Activated naive CD4-positive, alpha-beta T cell (primary cell): ENCODE measurements at places on chromosomes 5 and 9.

GRCh38 chr9:20477940-20478620 lies 144.2 kb downstream of the MLLT3 start:
- no peak for DNase-seq

DNA sequence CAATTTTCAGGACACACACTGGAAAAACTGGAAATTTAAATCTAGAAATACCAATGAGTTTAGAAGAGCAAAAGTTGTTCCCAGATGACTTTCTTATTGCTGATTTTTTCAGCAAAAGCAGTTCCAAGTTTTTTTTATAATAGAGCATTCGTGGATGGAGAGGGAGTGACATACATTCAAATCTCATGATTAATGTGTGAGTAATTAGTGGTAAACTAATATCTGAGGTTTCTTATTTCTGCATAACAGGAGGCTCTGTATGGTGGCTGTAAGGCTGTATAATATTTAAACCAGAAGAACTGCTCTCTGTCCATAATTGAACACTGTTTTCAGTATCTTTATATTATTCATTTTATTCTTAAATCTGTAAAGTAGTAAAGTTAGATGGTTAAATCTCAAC lies 25.8 kb downstream of the LYSMD3 start:
- no peak for DNase-seq

GRCh38 chr5:21774801-21775200 lies 1078.3 kb downstream of the CDH12 start:
- no peak for DNase-seq

GRCh38 chr5:55569513-55569865 lies 34.7 kb upstream of the PLPP1 start:
- DNase-seq, result no peak

DNA sequence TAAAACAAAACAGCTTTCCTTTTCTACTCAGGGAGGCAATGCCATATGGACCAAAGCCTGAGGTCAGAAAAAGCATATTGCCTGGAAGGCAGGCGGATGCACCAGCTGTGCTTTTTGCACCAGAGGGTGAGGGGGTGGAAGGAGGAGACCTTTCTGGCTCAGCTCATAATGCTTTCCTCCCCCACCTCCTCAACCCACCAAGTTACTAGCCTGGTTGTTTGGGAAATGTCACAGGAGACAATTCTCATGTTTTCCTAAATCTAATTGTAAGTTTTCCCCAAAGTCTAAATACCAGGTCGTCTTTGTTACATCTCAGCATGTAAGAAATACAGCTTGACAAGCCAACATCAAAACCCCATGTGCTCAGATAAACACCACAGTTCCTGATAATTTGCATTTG lies 72.6 kb upstream of the DMRTA1 start:
- no peak for DNase-seq

DNA sequence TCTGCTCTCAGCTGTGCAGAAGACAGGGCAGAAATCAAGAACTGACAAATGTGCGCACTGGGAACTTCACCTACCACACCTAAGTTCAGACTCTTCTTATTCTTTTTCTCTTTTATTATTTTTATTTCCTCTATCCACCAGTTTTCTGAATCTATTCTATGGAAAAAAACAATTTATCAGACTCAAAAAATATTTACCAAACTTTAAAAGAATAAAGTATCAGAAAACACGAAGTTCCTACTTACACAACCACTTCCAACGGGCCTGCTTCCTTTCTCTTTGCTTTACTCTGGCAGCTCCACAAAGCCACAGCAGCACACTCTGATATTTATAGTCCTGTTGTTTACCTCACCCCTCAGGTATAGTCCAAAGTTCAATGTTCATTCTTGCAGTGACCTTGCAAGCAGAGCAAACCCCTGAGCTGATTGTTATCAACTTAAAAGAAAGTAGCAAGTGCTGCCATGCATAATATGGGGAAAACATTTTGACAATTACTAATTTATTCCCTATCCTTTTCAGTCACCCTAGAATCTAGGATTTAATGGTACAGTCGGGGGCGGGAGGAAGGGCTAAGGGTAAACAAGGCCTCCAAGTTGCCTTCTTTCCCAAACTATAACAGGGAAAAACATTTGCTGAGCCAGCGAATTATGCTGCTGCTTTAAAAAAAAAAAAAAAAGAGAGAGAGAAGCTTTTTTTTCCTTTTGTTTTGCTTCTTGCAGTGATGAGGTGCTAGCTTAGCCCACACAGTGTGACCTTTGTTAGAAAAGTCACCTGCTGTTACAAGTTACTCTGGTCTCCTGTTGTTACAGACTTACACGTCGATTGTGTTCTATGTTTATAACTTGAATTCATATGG lies at the start of gene SELENOP:
TSS of gene SELENOP (minus strand) at position 302 of the 856 bp plus-strand sequence. CDS start 3,539 bp downstream, outside the sequence.
- no peak for DNase-seq

- DNase-seq, result no peak
Observed at GRCh38 chr9:69215774-69216485, 41.9 kb downstream of the TJP2 start.

DNA sequence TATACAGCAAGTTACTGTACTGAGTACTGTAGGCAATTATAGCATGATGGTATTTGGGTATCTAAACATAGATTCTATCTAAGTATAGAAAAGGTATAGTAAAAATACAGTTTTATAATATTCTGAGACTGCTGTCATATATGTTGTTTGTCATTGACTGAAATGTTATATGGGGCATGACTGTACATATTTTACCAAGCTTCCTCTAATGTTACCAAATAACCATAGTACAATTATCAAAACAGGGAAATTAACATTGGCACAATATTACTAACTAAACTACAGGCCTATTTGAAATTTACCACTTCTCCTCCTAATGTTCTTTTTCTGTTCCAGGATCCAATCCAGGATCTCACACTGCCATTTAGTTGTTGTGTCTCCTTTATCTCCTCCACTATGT lies 18.5 kb downstream of the NPR3 start:
- DNase-seq, result no peak

- DNase-seq, result no peak
Observed at GRCh38 chr9:81408951-81409350, 280.4 kb downstream of the TLE1 start.

- DNase-seq, result no peak
Observed at GRCh38 chr9:114273461-114273881, 49.4 kb upstream of the ORM1 start.

DNA sequence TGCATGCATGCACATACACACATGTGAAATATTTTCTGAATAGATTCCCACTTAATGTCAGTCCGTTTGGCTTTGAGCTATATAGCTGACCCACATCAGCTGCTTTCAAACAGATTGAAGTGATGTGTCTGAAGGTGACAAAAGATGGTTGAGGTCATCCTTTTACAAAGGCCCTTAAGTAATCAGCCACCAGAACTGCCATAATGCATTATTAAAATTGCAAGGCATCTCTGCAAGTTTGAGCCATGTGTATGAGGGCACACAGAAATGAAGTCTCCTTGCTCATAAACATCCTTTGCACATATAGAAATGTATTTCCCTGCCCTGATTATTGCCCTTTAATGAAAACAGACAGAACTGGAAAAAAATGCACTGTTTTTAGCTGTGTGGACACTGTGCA lies 1043.0 kb upstream of the C9orf72 start:
- DNase-seq, result no peak

DNA sequence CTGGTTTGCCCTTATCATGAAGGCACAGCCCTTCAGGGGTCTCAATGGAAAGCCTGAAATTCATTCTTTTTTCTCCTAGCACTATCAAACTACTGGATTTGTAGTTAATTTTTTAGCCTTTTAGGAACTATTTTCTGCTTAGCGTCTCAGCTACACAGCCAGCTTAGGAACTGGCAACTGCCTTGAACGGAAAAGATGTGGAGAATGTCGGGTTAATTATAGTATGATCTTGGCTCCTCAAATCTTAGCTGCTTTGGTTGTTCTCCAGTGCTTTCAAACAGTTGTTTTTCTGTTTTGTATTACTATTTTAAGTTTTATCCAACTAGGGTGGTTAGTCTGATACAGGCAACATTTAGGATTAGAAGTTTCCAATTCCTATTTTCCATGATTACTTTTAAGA lies 44.1 kb downstream of the CCNH start:
- no peak for DNase-seq

- no peak for DNase-seq
Observed at GRCh38 chr5:35815089-35815936, 41.4 kb upstream of the IL7R start.

- no peak for DNase-seq
Observed at GRCh38 chr9:101738566-101739183, at the start of gene GRIN3A. TSS of gene GRIN3A (minus strand) at chr9:101738647. CDS start at chr9:101737979, 668 bp downstream.

DNA sequence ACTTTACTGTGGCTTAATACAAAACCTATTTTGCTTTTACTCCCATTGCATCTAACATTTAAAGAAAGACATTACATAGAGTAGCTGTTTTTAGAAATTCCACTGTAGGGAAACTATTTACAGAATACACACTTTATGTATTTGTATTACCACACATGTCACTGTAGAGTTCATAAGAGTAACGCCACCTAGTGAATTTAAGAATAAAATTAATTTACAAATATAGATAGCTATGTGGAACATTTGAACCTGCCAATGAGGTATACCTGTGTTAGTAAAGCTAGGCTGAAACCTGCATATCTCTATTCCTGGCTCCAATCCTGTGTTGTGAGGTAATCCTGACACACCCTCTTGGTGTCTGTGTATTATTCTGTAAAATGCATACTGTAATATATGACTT lies 234.4 kb downstream of the MAST4 start:
- DNase-seq, result no peak

- DNase-seq, result no peak
Observed at GRCh38 chr5:157718519-157718918, 12.7 kb upstream of the THG1L start.

GRCh38 chr5:85049020-85049419 lies 664.3 kb upstream of the EDIL3 start:
- no peak for DNase-seq

DNA sequence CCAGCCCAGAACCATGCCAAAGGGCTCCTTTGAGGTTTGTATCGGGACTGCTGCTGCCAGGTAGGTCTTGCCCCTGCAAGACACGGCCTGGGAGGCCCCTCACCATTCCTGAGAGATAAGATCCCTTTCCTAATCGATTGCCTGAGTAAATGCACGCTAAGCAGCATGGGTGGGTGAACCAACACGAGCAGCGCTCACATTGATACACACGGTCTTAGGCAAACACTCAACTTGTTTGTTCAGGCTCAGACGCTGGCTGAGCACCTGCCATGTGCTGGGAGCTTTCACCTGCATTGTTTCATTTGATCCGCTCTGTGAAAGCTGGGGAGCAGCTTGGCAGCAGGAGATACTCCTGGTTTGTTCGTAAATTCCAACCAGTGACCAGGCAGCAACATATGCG lies 76.9 kb upstream of the NEURL1B start:
- no peak for DNase-seq

DNA sequence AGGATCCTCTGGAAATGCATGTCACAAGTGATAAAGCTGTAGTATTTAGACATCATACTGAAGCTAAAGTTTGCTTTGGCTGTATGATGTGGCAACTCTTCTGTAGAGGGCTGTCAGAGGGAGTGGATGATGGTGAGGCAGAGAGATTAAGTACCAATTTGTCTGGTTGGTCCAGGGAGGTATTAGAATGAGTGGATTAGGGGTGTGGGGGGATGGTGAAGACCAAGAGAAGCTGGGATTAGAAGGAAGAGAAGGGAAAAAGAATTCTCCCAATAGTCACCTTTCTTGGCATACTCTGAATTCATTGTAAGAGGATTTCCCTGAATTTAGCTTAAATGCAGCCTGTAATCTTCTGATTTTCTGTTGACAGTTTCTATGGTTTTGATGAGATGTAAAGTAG lies 3.6 kb downstream of the PCDHAC2 start:
- no peak for DNase-seq

DNA sequence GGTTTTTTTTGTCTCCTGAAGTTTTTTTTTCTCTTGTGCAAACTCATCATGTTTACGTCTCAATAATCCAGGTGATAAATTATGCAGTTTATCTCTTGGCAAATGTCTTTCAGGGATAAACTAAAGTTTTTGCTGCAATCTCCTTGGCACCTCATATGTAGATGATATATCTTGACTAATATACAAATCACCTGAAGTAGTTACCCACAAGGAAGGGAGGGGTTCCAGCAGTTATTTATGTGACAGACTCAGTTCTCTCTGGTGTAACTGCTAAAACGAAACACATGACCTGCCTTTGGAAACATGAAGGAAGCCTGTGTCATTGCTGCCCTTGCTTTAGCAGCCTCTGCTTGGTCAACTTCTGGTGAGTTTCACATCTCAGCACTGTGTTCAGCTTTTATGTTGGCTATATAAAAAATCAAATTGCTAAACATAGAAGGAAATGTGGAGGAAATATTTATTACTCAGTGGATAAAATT lies 39.3 kb upstream of the KIAA1958 start:
- DNase-seq, result no peak

DNA sequence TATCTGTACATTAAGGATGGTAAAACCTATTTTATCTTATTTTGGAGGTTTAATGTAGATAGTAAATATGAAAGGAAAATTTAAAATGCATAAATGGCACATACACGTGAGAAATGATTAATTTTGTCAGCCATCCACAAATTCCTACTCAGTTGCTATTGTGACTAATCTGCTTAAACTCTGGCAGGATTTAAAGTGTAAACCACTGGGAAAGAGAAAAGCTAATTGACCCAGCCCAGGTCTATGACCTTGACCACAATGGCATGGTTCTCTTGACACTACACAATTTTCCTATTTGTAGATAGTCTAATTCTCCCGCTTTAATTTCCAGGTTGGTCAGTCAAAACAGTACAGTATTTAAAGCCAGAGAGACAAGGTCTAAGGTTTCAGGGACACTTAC lies 459.0 kb upstream of the KLF4 start:
- DNase-seq, result no peak

DNA sequence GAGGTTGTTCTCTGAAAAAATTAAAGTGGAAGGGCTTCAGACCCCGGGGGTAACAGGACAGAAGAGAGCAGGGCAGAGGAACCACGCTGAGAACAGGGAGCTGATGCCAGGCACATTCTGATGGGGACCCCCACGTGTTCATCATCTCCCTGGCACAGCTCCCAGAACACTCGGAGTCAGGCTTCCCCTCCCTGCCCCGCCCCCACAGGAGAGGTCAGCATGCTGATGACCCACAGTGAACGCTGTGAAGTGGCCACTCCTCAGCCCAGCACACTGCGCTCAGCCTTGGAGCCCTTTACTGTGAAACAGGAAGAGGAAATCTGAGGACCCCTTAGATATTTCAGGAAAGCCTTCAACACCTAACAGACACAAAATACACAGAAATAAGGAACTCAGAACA lies 16.4 kb downstream of the RETREG1 start:
- no peak for DNase-seq

- DNase-seq, result no peak
Observed at GRCh38 chr9:133684936-133685361, 48.8 kb downstream of the DBH start.

- DNase-seq, result no peak
Observed at GRCh38 chr9:98867103-98867428, 59.6 kb downstream of the GALNT12 start.
